ENCODE measurements at places on chromosomes 11 and 22. TPM values are rescaled to one million over a fixed set of nuclear protein-coding genes. Genes with fewer than 3 reads are reported as not detected.

DNA sequence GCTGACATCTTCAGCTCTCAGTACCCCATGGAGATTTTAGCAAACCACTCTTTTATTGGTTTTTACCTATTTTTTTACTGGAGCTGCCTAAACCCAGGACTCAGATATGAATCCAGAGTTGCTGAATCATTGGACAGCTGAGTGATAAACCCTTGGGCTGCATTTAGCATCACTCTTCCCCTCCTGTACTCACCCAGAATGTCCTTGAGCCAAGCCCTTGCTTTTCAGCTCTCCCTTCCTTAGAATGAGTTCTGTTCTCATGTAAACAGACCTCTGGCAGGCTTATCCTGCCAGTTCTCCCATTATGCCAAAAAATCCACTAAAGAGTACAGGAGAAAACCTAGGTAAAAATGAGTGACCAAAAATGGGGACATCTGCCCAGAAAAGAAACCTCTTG lies 200.1 kb upstream of the POU2AF2 start:
- no peak for DNase-seq

- DNase-seq, result peak; percentile 71
Observed at GRCh38 chr11:90113541-90113940, 20.9 kb upstream of the NAALAD2 start.

DNA sequence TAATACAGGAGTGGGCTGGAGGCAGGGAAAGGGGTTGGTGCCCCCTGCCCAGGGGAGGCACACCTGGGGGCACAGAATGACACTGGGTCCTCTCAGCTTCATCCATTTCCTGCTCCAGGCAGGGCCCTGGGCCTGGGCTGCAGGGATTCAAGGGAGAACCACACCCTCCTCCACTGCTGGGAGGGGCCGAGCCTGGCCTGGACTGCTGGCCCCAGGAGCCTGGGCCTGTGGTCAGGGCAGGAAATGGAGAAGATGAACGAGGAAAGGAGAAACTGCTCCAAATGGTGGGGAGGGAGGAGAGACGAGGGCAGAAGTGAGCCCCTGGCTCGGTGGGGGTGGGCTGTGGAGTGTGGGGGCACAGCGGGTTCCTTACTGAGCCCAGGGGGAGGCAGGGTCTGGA lies 38.1 kb upstream of the KCNQ1OT1 start:
- DNase-seq, result no peak

- no peak for DNase-seq
Observed at GRCh38 chr11:101215069-101215468, 85.5 kb upstream of the PGR start.

- DNase-seq, result no peak
Observed at GRCh38 chr11:20109731-20110445, 50.4 kb downstream of the DBX1 start.

GRCh38 chr11:1006762-1007161 lies 29.8 kb downstream of the MUC6 start:
- no peak for DNase-seq

- peak; percentile 94 for DNase-seq
Observed at GRCh38 chr11:46361283-46362155, 14.3 kb downstream of the DGKZ start.

GRCh38 chr11:113956986-113957385 lies 17.9 kb upstream of the HTR3A start:
- DNase-seq, result no peak

DNA sequence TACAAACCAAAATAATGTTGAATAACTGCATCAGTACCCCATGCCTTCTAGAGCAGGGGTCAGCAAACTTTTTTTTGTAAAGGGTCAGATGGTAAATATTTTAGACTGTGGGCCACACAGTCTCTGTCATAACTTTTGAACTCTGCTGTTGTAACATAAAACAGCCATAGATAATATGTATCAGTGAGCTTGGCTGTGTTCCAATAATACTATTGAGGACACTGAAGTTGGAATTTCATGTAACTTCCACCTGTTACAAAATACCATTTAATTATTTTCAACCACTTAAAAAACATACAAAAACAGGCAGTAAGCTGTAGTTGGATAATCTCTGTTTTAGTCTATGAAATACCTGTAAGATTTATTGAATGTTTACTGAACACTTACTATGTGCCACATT lies 55.2 kb downstream of the PICALM start:
- DNase-seq, result no peak

DNA sequence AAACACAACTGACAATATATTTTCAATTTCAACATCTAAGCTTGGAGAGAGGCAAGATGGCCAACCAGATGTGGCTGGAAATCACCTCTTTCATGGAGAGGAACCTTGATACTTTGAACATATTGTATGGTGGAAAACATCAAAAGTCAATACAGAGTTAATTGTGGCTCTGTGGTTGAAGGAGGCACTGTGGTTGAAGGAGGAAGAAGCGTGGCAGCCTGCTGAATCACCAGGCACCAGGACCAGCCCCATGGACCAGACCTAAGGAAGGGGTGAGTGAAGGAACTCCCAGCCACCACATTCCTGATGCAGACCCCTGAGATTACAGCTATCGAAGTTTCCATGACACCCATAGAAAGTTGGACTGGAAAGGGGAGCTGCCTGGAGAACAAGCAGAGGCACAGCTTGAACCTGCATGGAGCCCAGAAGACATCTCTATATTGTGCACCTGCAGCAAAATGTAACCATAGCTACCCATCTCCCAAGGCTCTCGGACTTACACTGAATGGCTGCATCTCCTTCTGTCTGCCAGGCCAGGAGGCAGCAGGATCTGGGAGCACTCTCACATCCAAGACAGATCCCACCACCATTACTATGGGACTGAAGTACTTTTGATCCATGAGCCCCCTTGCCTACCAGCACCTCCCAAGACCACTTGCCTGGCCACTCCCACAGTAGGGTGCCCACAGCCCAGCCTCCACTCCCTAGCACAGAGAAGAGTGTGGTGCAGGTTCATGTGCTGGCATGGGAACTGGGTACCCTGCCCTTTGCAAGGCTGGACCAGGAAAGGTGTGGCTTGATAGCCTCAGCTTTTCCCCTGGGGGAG lies 79.8 kb upstream of the SC5D start:
- no peak for DNase-seq

GRCh38 chr22:33780531-33781136 lies 139.6 kb downstream of the LARGE1 start:
- DNase-seq, result no peak

DNA sequence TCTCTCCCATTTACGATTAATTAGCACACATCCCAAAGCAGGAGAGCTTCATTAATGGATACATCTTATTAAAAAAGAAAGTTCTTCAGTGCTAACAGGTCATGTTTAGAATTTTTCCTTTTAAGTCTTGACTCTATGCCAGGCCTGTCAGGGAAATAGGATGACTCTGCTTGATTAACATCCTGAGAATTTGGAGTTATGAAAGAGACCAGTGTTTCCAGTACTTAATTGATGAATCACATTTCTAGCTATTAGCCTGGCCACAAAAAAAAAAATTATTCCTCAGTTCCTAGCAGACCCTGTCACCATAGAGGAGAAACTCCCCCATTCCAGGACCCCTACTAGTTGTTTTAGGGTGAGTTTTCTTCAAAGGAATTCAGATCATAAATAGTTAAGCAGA lies 23.6 kb upstream of the ME3 start:
- no peak for DNase-seq

DNA sequence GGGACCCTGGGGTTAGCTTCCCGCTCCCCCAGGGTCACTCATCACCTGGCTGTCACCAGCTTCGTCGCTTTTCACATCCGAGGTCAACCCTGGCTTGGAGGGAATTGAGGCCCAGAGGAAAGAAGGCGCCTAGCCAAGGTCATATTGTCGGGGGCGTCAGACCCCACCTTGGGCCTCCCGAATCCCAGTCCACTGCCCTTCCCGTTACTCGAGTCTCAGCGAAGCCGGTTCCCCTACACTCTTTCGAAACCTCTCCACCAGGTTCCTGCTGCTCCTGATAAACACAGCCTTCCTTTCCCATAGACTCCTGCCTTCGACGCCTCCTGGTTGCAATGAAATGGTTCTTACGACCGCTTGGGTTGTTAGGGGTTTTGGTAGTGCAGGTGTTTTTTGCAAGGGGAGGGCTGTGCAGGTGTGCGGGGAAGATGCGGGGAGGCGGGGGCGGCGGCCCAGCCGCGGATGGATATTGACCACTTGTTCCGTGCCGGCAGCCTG lies 642 bp downstream of the NAA40 start:
- no peak for DNase-seq

- no peak for DNase-seq
Observed at GRCh38 chr11:58844361-58845005, at the start of gene GLYATL2. GLYATL2 (minus strand) TSS chr11:58844704; CDS start chr11:58839612, 5,092 bp downstream.

- peak; percentile 55 for DNase-seq
Observed at GRCh38 chr22:17943533-17944249, 80.7 kb downstream of the MICAL3 start.

DNA sequence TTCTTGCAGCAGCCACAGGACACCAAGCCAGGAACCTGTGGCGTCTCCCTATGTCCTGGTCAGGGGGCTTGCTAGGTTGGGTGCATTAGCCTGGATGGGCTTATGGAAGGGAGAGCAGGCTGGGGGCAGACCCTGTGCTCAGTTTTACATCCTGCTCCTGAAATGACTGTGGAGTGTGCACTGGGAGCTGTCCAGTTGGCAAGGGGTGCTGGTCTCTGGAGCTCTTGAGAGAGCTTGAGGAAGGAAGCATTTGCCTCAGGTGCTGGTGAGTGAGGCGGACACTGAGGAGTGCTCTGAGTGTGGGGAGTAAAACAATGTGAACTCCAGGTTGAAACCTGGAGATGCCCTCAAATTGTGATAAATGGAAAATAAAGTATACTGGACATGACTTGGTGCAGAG lies 3.4 kb downstream of the SCGB1D4 start:
- DNase-seq, result peak; percentile 37

- DNase-seq, result no peak
Observed at GRCh38 chr11:130029137-130029536, 26.5 kb upstream of the PRDM10 start.

GRCh38 chr11:64181506-64182411 lies 4.2 kb upstream of the STIP1 start:
- peak; percentile 86 for DNase-seq

DNA sequence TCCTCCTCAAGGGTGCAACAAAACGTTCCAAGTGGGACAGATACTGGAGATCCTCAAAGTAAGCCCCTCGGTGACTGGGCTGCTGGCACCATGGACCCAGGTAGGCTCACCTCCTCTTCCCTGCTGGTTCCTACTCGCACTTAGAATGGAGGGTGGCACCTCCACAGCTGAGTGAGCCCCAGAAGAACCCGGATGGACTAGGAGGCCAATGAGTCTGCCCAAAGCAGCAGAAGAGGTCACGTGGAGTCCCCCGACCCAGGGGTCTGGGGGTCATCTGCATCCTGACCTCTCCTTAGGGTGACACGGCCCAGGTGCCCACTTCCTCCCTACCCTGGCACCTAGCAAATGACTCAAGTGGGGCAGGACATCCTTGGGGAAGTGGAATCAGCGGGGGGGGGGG lies 4.4 kb downstream of the APOL1 start:
- DNase-seq, result no peak

- no peak for DNase-seq
Observed at GRCh38 chr11:8335186-8335585, 71.5 kb upstream of the LMO1 start.

GRCh38 chr11:100673063-100673462 lies 14.0 kb upstream of the ARHGAP42 start:
- no peak for DNase-seq

- DNase-seq, result no peak
Observed at GRCh38 chr11:79333355-79333754, 107.5 kb downstream of the TENM4 start.

OR5D13 gene
- not detected for total RNA-seq

TPST2 gene
- 61.4 TPM for total RNA-seq

RHOD gene
- total RNA-seq, result not detected

TLCD5 gene
- 4.3 TPM for total RNA-seq

TMPRSS13 gene
- total RNA-seq, result 0.69 TPM

PMM1 gene
- 10.0 TPM for total RNA-seq

FREY1 gene
- total RNA-seq, result 2.3 TPM
